B cell (primary cell): ENCODE measurements at places on chromosomes 16 and 17. TPM values are rescaled to one million over a fixed set of nuclear protein-coding genes. Genes with fewer than 3 reads are reported as not detected.

Gene RSAD1
- 52.9 and 53.4 TPM in 2 replicates for total RNA-seq

Gene MYH8
- not detected in 2 replicates for total RNA-seq

DNA sequence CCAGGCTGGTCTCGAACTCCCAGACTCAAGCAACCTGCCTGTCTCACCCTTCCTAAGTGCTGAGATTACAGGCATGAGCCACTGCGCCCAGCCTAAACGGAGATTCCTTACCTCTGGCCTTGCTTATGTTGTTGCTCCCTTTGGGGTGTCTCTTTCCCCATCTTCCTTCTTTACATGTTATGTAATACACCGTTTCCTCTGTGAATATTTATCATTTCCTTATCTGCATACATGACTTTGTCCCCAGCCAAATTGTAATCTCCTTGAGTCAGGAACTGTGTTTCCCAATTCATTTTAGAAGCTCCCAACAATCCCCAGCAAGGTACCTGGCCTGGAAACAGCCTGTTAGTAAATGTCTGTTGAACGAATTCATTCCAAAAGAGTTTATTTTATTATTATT, 15.7 kb downstream of the COPZ2 start:
- no peak for DNase-seq

DNA sequence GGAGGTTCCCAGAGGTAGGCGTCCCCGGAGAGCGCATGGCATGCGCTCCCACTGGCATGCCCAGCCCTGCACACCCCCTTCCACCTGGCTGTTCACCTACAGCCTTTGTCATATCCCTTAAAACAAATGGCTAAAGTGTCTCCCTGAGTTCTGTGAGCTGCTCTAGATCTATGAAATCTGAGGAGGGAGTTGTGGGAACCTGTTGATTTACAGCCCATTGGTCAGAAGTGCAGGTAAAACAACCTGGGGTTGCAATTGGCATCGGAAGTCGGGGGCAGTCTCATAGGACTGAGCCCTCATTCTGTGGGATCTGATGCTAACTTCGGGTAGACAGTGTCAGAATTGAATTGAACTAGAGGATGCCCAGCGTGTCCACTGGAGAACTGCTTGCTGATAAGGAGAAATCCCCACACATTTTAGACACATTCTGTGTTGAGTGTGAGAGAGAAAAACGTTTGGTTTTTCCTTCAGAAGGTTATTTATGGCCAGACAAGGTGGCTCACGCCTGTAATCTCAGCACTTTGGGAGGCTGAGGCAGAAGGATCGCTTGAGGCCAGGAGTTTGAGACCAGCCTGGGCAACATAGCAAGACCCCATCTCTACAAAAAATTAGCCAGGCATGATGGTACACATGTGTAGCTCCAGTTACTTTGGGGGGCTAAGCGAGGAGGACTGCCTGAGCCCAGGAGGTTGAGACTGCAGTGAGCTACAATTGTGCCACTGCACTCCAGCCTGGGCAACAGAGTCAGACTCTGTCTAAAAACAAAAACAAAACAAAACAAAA, 22.1 kb upstream of the GSG1L start:
- DNase-seq, result no peak

DNA sequence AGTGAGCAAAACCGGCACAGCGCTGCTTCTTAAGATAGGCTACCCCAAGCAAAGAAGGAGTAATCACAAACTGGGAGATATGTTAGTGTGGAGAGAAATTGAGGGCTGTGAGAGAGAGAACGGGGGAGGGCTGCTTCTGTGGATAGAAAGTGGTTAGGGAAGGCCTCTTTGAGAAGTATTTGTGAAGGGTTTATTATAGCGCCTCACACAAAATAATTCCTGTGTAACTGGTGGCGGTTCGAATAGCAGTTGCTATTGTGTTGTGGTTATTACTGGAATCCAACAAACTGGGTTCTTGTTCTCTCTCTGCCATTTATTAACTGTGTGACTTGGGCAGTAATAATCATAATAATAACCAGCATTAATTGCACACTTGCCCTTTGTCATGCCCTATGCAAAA, 9.2 kb upstream of the CISD3 start:
- DNase-seq, result no peak

- peak; percentile 40 for DNase-seq
These were observed 3.2 kb downstream of the SPG7 start for GRCh38 chr16:89511374-89511773.

DNA sequence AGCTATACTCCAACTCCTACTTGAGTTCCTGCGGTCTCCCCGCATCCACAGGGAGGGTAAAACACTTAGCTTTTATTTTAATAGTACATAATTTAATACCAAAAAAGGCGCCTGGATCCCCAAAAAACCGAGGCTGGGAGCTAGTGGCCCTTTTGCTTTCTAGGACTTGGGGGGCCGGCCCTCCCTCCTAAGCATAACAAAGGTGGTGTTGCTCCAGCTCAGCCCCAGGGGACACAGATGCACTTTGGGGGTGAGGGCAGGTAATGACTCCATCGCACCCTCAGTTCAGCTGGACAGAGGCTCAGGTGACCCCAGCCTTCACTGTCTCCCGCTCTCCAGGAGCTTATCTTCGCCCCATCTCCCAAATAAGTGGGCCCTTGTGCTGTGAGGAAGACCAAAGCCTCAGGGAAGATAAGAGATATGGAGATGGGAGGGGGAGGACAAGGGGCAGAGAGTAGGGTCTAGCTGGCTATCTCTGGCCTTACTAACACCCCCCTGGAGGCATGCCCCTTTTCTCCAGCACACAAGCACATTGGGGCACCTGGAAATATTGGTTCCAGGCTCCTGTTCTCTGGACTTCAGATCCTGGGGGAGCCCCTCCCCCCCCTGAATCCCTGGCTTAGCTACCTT, 2.8 kb upstream of the NHERF1 start:
- no peak for DNase-seq

DNA sequence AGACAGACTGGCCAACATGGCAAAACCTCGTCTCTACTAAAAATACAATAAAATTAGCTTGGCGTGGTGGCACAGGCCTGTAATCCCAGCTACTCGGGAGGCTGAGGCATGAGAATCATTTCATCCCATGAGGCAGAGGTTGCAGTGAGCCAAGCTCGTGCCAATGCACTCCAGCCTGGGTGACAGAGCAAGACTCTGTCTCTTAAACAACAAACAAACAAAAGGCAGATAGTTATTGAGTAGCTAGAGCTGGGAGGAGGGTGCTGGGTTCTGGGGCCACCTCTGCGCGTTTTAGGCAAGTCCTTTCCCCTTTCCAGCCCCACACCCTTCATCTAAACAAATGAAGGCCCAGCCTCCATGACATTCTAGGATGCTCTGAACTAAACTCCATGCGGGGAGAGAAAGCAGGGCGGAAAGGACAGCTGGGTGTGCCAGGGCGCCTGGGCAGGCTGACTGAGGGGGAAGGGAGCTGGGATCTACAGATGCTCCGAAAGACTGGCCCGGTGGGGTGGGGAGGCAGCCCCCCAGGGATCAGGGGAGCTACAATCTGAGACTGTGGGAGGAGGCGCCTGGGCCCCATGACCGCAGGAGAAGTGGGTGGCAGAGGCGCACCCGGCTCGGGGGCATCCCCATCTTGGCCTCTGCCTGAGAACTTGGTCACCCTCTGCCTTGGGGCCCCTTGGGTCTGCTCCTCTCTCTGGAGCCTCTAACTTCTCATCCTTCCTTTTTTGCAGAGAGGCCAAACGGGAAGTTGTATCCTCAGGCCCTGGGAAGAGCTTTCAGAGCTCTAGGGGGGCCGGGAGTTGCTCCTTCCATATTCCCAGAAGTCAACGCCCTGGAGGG, 910 bp downstream of the ITGAL start:
- DNase-seq, result peak; percentile 56
